ENCODE measurements at places on chromosomes 16 and 17.

- DNase-seq, result peak; percentile 17
These were observed 4.0 kb upstream of the ABCC3 start for GRCh38 chr17:50630524-50631194.

DNA sequence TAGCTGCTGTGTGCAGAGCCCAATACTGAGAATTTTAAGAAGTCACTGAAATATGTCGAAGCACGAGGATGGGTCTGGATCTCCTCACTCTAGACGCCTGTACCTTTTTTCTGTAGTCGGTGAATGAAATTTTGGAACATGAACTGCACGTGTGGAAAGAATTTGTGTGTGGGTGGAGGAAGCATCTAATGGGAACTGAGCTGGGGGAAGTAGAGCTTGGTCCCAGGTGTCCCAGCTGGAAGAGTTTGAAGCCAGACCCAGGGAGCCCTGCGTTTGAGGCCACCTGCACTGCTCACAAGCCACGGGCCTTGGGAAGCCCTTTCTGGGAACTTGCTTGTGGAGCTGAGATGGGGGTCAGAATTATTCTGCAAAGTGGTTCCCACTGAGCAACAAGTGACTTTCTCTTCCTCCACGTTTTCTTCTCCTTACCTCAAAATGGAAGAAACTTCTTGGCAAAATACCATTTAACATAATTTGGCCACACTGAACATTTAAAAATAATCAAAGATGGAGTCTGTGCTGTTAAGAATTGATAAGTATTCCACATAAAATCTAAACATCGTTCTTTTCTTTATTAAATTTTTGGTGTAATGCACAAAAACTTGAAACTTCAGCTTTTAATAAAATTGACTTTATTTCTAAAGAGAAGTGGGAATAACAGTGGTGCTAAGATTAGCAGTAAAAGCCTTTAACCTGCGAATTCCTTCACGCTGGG lies 163.8 kb downstream of the PRKCA start:
- no peak for DNase-seq

- no peak for DNase-seq
These were observed 26.1 kb downstream of the BCL7C start for GRCh38 chr16:30867747-30868146.

GRCh38 chr17:78556812-78557211 lies 20.4 kb downstream of the DNAH17 start:
- DNase-seq, result no peak

DNA sequence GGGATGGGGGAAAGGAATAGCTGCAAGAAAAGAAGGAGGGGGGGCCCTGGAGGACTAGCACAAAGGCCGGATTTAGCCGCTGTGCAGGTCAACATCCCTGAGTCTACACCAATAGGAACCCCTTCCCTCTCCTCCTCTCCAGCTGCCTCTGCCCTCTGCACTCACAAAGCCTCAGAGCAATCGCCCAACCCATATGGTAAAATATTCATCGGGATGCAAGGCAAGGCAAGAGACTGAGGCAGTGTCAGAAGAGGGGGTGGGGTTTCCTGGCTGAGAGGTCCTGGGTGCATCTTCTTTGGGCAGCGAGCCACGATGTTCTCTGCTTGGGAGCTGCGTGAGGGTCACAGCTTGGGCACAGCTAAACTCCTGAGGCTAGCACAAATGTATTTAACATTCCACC lies 115.5 kb upstream of the NLRP1 start:
- DNase-seq, result no peak

DNA sequence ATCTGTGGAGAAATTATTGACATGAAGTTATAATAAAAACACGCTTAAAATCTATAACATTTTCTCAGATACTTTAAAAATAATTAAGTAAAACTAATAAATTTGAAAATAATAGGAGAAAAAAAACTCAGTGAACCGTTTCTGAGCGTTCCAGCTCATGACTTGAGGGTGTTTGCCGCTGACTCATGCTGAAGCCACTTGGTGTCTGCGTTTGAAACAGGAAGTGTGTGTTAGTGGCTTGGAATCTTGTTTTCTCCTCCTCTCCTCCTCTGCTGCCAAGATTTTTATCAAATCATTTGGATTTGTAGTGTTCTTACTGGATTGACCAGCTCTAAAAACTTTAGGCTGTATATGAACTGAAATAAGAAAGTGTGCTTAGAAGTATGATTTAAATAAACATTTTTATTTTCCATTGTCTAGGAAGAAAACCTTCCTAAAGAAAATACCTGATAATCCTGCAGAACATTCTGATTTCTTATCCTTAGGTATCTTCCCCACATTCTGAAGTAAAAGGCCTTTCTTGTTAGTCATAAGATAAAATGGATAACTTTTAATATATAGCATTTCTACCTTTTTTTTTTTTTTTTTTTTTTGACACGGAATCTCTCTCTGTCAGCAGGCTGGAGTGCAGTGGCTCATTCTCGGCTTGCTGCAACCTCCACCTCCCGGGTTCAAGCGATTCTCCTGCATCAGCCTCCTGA lies 30.8 kb downstream of the USP10 start:
- DNase-seq, result no peak

GRCh38 chr16:89110641-89111040 lies 17.0 kb downstream of the ACSF3 start:
- DNase-seq, result no peak

GRCh38 chr17:78289802-78290363 lies 58.5 kb downstream of the TMEM235 start:
- DNase-seq, result peak; percentile 65

DNA sequence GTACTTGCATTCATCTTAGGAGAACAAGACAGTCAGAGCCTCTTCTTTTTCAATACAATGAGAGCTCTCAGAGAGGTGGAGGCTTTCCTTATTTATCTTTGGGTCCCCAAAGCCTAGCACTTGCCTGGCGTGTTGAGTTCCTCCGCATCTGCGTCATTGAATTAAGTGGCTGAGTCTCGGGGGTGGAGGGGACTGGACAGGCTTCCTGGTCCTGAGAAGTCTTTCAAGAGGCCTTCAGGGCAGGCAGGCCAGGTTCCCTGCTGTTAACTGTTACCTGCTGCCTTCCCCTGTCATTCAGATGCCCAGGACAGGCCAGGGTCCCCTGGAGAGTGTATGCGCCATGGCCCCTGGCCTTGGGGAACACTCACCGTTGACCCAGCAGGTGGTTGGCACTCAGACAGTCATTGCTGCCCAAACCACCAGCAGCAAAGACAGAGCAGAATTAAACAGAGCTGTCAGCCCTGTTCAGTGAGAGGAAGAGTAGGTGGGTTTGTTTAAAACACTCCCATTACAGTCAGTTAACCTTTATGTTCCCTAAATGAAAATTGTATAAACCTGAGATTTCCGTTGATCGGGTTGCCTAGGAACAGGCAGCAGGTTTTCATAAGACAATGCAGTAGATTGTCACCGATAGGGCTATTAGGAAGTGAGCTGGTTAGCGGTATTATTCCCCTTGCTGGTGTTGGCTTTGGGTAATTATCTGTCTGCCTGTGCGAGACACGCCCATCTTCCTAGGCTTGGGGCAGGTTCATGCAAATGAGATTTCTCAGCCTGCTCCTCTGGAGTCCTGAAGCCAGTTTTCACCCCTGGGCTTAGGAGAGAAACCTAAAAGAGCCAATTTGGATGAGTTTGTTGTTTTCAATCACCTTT lies 132.7 kb downstream of the CCDC182 start:
- no peak for DNase-seq

DNA sequence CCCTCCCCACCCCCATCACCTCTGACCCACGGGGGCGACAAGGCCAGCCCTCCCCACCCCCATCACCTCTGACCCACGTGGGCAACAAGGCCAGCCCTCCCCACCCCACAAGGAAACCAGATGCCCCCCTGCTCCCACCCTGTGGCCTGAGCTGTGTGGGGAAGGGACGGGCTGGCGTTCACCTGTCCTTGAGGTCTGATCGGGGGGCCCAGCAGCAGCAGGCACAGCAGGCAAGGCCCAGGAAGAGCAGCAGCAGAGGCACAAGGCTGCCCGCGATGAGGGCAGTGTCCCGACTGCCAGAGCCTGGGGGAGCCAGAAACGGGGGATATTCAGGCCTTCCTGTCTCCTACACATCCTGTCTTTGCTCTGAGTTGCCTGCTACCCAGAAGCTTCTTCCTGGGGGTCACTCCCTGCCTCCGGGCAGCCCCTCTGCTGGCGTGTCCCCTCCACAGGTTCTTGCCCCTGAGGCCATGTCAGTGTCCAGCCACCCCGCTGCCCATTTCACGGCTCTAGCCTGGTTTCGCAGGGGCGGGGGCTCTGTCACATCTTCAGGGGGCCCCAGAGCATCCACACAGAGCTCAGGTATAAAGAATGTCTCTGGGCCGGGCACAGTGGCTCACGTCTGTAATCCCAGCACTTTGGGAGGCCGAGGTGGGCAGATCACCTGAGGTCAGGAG lies 6.8 kb downstream of the SCARF1 start:
- no peak for DNase-seq

GRCh38 chr16:14658063-14658462 lies 25.3 kb downstream of the BFAR start:
- DNase-seq, result no peak

GRCh38 chr16:55323637-55324271 lies at the start of gene IRX6:
TSS of gene IRX6 (plus strand) at chr16:55324203. CDS start at chr16:55325092, 889 bp downstream.
- DNase-seq, result no peak

- peak; percentile 23 for DNase-seq
These were observed 8.9 kb downstream of the OR4D1 start for GRCh38 chr17:58156839-58157803.

DNA sequence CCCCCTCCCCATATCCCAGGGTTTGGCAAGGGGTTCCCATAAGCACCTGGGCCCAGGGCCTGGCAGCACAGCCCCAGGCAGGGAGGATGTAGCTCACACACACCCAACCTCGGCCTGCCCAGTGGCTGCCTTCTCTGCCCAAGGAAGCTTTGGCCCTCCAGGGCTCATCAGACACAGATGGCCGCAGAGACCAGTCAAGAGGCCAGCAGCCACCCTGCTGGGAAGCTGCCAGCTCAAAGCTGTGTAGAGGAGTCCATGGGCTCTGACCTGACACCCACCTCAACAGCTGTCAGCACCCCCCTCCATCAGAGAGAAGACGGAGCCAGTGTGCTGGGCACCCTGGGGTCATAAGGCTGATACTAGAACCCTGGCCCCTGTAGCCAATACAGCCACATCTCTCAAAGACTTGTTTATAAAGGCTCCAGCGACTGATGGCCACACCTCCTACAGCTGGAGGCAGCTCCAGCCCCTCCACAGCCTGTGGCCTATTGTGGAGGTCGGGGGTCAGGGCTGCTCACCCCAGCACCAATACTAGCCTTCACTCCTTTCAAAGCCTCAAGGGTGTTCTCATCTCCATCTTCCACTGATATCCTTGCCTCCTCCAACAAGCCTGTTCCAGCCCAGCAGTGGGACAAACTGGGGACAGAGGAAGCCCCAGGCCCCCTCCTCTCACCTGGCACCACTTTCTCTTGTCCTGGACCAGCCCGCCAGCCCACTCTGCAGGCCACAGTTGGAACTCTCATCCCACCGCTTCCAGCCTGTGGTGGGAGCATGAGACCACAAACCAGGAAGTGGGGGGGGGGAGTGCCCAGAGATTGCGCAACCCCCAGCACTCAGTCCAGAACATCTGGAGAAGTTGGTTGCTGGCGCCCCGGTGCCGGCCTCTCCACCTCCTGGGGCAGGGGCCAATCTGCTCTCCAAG lies 2.2 kb upstream of the MPG start:
- DNase-seq, result no peak

DNA sequence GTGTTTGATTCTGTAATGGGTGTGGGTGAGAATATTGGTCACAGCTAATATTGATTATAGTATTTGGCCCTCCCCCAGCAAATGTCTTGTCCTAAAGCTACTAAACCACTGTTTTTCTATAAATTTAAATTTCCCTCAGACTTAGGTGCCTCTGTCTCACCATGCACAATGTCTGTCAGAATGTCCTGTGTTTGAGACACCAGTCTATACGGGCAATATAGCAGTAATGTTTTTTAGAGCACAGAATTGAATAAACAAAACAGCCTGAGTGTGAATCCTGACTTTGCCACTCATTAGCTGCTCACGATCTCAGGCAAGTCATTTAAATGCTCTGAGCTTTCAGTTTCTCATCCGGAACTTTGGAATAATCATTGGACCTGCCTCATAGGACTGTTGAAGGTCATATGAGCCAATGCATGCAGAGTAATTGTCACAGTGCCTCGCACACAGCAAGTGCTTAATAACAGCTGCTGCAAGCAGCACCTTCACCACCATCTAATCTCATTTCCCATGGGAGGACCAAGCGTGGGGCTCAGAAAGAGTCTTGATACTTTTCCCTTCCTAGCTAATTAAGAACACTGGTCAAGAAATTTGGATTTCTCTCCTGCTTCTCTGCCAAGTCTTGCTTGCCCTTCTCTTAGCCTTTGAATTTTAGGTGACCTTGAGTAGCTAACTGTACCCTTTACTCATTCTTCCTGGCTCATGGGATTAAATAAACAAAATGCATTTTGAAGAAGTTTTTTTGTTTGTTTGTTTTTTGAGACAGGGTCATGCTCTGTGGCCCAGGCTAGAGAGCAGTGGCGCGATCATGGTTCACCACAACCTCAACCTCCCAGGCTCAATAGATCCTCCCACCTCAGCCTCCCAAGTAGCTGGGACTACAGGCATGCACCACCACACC lies 9.8 kb downstream of the HLF start:
- DNase-seq, result no peak

DNA sequence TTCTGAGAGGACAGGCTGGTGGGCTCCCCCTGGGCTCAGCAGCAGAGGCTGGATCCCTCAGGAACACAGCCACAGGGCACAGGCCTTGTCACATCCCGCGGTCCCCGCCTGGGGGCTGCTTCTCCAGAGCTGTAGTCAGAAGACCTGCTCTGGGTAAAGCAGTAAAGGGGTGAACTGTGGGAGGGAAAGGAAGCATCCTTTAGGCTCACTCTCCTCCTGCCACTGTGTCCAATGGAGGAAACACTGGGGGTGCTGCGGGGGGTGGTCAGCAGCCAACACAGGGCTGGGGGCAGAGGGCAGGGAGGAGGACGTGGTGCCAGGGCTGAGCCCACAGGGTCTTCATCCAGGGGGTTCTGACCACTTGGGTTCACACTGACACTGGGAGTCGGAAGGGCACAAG lies 5.0 kb upstream of the SLC38A8 start:
- DNase-seq, result no peak

DNA sequence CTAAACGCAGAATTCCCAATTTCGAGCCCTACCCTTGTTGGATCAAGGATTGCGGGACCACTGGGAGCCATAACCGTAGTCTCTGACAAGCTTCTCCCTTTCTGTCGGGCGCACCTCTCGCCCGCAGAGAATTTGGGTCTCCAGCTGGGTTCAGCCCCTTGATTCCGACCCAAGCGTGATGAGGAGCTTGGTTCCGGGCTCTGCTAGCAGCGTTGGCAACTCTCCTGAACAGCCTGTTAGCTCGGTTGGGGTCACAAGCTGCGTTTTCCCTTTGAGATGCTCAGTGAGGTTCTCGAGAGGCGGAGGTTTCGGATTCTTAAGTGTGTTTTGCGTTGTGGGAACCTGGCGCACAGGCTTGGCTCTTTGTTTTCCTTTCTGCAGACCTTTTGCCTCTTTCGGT lies 655 bp downstream of the ATXN1L start:
- no peak for DNase-seq

All from activated CD4-positive, alpha-beta T cell treated with anti-CD3 and anti-CD28 coated beads for 24 hours (primary cell).